ENCODE measurements at places on chromosomes 6 and 20. TPM values are rescaled to one million over a fixed set of nuclear protein-coding genes. Genes with fewer than 3 reads are reported as not detected.

The BIRC7 gene
- not detected for total RNA-seq

The HCRTR2 gene
- not detected for total RNA-seq

The HLA-DOB gene
- 3.4 TPM for total RNA-seq

The PROKR2 gene
- not detected for total RNA-seq

The CTCFL gene
- total RNA-seq, result not detected

The TFAP2A gene
- total RNA-seq, result 37.0 TPM

The C20orf202 gene
- not detected for total RNA-seq

The CGA gene
- total RNA-seq, result not detected

The KCNB1 gene
- total RNA-seq, result not detected

The ID4 gene
- total RNA-seq, result not detected

The TMEM200A gene
- 51.2 TPM for total RNA-seq

The KCNG1 gene
- total RNA-seq, result 12.8 TPM

The MAN1A1 gene
- 39.8 TPM for total RNA-seq

The PRRT1 gene
- total RNA-seq, result 0.37 TPM

The RPS6KA2 gene
- total RNA-seq, result 8.3 TPM
